ENCODE measurements at places on chromosomes 13 and 19.

- DNase-seq, result peak; percentile 92
These were observed at the start of gene ZNF653 for GRCh38 chr19:11505504-11506100. Gene ZNF653, minus strand, starts transcription at chr19:11505839. Its CDS starts 53 bp downstream, at chr19:11505786.

GRCh38 chr13:93398167-93399035 lies 171.8 kb downstream of the GPC6 start:
- no peak for DNase-seq

GRCh38 chr19:51794885-51795490 lies at the start of gene FPR3:
Gene FPR3, plus strand, starts transcription at chr19:51795157. Its CDS starts 28,592 bp downstream, at chr19:51823749.
- no peak for DNase-seq

- DNase-seq, result no peak
These were observed 115.3 kb upstream of the C1QTNF9B start for GRCh38 chr13:24012648-24013047.

DNA sequence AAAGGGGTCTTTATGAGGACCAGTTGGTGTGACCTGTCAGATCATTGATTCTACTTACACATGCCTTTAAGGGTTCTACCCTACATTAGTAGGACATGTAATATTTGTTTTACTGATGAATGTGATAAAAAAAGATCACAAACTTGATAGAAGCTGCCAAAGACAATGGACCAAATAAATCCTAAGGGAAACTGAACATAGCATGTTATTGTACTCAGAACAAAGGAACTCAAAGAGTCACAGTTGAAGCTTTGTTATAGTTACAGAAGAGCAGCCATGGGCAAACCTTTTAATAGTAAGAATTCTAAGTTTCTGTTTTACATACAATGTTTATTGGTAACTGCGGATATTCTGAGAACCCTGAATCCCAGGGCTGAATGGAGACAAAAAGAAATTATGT lies 780.1 kb downstream of the SLITRK6 start:
- DNase-seq, result no peak

DNA sequence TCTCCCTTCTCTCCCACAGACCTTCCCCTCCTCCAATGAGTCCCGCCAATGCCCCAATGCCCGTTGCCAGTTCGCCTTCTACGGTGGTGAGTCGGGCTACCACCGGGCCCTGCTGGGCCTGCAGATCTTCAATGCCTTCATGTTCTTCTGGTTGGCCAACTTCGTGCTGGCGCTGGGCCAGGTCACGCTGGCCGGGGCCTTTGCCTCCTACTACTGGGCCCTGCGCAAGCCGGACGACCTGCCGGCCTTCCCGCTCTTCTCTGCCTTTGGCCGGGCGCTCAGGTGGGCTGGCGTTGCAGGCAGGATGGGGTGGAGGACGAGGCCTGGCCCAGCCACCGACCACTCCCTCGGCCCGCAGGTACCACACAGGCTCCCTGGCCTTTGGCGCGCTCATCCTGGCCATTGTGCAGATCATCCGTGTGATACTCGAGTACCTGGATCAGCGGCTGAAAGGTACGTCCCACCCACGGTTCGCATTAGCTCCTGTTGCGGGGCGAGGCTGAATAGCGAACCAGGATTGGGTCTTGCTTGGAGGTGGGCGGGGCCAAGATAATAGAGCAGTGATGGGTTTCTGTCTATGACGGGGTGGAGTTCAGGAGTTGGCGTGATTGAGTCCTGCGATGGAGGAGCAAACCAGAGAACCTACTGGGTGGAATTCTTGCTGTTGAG lies 11.1 kb downstream of the SLC44A2 start:
- no peak for DNase-seq

DNA sequence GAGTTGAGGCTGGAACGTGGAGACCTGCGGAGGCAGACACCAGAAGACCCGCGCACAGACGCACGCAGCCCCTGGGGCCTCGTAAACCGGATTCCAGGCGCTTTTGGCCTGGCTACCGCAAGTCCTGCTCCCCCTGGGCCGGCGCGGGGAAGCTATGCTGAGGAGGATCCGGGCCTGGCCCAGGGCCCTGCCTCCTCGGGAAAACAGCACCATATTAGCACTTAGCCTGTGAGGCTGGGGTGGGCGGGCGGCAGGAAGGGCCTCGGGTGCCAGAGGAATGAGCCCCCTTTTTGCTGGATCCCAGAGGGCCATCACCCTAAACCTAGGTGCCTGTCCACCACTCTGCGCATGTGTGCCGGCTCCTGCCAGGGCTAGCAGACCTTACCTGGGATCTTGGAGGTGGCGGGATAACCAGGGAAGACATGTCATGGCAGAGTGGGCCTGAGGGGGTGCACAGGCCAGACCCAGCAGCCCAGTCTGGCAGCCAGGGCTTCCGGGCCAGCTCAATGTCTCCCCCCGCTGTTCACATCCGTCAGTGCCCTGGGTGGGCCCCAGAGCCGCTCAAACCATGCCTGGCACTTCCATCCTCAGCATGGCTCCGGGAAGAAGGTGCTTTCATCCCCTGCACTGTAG lies 7.3 kb downstream of the ELOF1 start:
- DNase-seq, result no peak

GRCh38 chr19:752652-753517 lies 2.0 kb downstream of the MISP start:
- no peak for DNase-seq

GRCh38 chr13:77863144-77863543 lies 55.5 kb downstream of the EDNRB start:
- DNase-seq, result no peak

DNA sequence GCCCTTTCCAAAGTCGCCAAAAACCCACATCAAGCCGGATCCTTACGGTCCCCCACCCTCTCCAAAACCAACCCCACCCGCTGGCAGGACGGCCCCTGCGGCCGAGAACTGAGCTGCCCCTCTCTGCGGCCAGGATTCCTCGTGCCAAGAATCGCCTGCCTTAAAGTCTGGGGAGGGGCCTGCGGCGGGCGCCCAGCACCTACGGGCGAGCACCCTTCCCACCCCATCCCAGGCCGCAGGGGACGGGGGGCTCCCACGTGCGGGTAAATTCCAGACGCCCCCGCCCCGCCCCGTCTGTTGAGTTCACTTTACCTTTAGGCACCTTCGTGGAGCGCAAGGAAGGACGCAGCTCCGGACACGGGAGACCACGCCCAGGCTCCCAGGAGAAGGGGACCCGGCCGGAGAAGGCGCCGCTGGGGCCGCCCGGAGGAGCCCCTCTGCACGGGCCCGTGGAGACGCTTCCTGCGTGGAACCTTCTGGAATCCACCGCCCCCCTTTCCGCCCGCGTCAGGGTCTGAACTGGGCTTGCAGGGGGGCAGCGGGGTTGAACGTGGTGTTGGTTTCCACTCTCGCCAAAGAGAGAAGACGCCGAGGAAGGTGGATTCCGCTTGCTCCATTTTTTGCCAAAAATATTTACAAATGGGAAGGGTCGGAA lies 22.8 kb downstream of the ONECUT3 start:
- no peak for DNase-seq

GRCh38 chr19:10009714-10010224 lies 535 bp downstream of the COL5A3 start:
- DNase-seq, result no peak

GRCh38 chr13:108609353-108609752 lies 20.1 kb upstream of the MYO16 start:
- DNase-seq, result no peak

DNA sequence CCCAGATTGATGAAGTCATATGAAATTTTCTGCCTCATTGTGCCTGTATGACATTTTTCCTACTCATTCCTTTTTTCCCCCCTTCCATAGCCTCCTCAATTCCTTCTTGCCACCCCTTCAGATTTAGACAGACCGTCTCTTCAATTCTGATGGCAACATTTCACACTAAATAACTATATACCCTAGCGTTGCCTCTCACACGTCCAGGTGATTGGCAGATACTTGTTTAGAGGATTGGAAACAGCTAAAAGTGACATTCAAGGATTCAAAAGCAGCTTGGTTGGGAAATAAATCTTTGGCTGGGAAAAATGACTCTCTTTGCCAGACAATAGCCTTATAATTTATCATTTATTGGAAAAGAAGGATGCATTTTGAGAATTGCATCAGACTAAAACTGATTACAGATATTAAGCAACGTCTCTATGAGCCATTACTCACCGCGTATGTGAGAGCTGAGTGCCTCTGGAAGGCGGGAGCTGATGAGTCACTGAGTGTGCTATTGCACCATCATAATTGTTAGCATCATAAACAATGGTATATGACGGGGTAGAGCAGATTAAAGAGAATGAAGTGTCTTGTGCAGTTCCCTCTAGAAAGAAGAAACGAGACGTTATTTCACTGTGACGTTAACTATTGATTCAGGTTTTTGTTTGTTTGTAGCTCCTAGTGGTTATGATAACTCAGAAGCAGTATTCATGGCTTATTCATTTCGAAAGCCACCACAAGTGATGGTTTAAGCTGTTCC lies 61.1 kb upstream of the FAM216B start:
- no peak for DNase-seq

DNA sequence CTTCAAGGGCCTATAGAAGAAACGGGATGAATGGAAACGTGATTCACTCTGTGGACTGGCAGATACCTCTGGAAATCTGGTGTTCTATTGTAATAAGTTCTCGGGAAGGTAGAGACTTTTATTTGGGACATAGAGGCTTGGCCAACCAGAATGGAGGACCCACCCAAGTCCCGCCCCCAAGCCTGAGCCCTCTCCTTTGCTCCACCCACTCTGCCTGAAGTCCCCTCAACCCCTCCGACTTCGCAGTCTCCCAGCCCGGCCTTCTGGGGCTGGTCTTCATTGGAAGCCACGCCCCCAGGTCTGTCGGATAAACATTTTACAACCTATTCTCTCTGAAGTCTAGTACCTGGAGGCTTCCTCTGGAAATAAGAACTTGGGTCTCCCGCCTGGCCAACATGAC lies 16.9 kb downstream of the FBXL12 start:
- DNase-seq, result no peak

- DNase-seq, result no peak
These were observed at the start of gene NCAN for GRCh38 chr19:19211499-19212420. Gene NCAN, plus strand, starts transcription at chr19:19211958. Its CDS starts 4,996 bp downstream, at chr19:19216954.

GRCh38 chr13:98484289-98485219 lies 92.4 kb downstream of the STK24 start:
- peak; percentile 60 for DNase-seq

- DNase-seq, result no peak
These were observed 111.0 kb upstream of the KL start for GRCh38 chr13:32905063-32905863.

GRCh38 chr19:46954993-46955812 lies 64.4 kb upstream of the NPAS1 start:
- DNase-seq, result peak; percentile 7

GRCh38 chr13:28851422-28851821 lies 31.3 kb downstream of the MTUS2 start:
- no peak for DNase-seq

DNA sequence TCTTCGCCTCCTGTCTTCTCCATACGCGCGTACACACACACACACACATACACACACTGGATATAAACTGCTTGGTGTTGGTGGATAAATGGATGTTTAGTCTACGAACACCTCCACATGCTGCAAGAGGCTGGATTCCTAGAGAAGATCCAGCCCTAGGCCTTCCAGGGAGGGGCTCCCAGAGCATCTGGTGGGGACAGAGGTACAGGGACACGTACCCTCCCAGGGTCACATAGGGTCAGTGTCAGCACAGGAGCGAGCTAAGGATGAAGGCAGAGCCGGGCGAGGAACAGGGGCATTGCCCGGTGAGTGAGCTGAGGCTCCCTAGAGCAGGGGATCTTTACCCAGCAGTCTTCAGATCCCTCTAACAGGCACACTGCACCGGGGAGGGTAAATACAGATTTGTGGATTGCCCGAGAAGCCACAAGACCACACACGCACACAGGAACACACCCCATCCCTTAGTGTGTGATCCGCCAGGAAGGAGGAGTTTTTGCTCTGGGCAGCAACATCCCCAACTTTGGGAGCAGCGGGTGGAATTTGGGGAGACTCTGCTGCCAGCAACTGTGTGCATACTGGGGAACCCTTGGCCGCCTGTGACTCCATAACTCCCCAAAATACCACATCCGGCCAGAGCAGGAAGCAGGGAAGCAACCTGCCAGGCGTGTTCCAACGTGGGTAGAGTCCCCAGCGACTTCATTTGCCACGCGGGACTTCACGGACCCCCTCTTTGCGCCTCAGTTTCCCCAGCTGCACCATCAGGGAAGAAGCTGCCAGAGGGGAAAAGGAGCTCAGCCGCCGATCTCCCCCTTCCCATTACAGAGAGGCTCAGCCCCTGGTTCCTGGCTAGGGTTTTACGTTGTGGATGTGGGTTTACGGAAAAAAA lies 5.8 kb upstream of the TLE2 start:
- no peak for DNase-seq

- DNase-seq, result no peak
These were observed 14.5 kb downstream of the KPNA3 start for GRCh38 chr13:49777746-49778614.

DNA sequence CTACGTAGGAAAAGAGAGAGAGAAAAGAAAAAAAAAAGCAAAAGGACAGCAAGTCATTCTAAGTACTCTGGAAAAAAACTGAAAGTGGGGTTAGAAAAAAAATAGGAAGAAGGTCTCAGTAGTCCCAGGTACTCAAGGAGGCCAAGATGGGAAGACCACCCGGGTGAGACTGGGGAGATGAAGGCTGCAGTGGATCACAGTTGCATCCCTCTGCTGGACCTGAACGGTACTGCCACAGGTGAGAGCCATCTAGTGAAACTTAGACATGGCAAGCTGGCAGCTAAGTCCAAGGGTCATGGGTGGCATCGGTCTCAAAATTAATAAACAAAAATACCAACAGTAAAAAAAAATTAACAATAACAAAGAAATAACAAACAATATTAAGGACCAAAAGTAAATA lies 41.0 kb upstream of the ZNF91 start:
- no peak for DNase-seq

GRCh38 chr19:17282488-17283125 lies 906 bp downstream of the ANKLE1 start:
- DNase-seq, result peak; percentile 58

GRCh38 chr19:43499042-43499441 lies 5.5 kb downstream of the PHLDB3 start:
- DNase-seq, result no peak

- DNase-seq, result no peak
These were observed 593 bp downstream of the ATP8B3 start for GRCh38 chr19:1811472-1811894.

DNA sequence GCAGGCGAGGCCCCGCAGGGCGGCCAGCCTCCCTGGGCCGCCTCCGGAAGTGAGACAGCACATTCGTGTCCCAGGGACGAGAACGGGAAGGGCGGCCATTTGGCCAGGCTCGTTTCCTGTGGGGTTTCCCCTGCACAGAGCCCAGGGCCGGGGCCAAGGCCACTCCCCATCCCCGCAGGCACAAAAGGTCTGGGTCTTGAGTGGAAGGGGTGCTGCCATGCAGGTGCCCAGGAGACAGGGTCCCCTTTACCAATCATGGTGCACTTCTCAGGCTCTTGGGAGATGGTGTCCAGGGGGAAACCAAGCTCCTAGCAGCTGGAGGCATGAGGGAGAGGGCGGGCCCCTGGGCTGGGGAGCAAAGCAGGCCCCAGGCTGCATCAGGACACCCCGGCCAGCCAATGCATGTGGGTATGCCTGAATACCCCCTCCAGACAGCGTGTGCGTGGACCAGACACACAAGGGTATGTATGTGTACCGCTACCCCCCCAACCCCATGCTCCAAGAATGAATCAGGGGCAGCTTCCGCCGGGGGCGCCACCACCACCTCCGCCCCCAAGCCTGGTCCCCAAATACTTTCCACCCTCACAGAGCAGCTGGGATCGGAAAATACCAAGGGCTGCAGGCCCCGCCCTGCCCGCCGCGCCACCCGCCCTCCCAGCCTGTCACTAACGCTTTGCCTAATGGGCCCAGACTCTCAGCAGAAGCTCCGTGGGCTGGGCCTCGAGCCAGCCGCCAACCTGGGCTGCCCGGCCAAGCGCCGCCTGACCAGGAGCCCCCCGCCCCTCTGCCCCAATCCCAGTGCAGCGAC lies 37.6 kb upstream of the NANOS3 start:
- peak; percentile 74 for DNase-seq
